ENCODE measurements at places on chromosomes 7 and 10.
A peak's percentile ranks its signal among the peaks of the same experiment; 100 is the strongest.

DNA sequence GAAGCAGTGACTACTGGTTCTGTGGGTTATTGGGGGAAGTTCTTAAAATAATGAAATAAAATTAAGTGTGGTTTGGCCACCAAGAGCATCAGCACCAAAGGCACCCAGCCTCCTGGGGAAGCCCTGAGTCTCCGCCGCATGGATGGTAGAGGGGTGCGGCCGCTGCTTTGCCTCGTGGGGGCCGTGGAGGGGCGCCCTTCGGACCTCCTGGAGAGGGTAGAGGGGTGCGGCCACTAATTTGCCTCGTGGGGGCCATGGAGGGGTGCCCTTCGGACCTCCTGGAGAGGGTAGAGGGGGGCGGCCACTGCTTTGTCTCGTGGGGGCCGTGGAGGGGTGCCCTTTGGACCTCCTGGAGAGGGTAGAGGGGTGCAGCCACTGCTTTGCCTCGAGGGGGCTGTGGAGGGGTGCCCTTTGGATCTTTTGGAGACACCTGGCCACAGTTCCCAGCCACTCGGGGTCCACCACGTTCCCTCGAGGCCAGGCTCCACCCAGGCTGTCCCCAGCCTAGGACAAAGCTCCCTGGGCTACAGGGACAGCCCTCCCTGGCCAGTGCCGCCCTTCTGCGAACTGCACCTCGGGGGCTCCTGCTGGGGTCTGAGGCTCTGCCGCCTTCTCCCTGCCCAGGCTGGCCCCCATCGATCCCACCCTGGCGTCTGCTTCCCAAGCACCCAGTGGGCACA is 535.1 kb downstream of the PTPRN2 start:
- DNase-seq, result no peak

DNA sequence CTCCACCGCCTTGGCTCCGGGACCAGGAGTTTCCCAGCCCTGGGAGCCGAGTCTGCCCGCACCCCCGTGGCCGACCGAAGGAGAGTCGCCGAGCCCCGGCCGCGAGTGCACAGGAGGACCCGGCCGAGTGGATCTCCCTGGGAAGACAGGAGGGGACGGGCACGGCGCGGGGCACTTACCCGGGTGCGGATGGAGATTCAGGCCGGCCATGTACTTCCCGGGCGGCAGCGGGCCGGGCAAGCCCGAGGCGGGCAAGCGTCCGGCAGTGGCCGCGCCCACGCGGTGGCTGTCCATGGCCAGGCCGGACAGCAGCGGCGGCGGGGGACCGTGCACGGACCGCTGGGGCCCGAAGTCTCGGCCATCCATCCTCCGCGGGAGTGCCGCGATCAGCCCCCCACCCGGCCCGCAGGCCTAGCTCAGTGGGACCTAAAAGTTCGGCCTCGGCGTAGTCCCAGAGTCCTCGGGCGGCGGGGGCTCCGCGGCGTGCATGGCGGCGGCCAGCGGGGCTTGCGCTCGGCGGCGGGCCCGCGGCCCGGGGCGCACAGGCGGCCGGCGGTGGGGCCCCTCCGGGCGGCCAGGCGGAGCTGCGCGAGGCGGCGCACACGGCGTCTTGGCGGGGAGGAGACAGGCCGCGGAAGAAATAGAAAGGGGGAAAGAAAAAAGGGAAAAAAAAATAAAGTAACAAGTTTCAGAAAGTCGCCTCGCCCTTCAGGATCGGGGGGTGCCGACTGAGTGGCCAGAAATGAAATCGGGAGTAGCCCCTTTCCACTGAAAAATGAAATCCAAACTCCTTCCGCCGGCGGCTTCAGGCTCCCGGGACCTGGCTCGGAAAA is 2.5 kb downstream of the TNRC18 start:
- no peak for DNase-seq

GRCh38 chr7:15543256-15543655 is 18.6 kb downstream of the AGMO start:
- no peak for DNase-seq

DNA sequence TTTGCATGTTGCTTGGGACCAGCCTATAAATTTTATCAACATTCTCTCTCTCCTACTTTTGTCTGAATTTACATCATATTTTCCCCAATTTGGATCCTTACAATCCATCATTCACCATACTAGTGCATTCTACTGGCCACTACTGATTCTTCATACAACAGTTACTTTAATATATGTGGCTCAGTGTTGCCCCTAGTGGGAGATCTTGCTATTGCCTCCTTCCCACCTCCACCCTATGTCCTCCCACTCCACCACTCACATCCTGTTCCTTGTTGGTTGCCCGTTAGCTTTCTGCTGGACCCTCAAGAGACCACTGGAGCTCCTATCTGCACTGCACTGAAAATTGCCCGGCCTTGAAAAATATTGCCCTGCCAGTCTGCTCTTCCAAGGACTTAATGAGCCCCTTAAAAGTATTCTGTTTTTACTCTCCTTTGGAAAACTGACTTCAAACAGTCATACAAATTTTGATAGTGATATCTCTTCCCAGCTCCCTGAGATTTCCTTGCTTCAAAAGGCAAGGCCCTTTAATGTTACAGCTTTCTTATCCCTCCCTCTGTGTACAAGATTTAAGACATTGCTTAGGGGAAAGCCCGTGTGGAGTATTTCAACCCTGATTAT is 243.2 kb upstream of the TMEM229A start:
- DNase-seq, result peak; percentile 16

DNA sequence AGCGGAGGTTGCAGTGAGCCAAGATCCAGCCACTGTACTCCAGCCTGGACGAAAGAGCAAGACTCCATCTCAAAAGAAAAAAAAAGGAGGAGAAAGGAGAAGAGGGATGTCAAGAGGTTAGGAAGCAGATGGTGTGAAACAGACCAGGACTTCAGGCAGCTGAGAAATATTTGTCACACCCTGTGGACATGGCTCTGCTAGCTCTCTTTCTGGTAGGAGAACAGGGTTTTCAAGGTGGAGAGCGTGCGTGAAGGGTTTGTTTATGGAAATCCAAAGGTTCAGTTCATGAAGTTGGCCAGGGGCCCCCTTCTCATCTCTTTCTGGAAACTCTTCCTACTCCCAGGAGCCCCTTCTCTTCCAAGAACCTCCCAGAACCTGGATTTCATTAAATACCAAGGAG is 110.8 kb upstream of the GALNT17 start:
- no peak for DNase-seq

DNA sequence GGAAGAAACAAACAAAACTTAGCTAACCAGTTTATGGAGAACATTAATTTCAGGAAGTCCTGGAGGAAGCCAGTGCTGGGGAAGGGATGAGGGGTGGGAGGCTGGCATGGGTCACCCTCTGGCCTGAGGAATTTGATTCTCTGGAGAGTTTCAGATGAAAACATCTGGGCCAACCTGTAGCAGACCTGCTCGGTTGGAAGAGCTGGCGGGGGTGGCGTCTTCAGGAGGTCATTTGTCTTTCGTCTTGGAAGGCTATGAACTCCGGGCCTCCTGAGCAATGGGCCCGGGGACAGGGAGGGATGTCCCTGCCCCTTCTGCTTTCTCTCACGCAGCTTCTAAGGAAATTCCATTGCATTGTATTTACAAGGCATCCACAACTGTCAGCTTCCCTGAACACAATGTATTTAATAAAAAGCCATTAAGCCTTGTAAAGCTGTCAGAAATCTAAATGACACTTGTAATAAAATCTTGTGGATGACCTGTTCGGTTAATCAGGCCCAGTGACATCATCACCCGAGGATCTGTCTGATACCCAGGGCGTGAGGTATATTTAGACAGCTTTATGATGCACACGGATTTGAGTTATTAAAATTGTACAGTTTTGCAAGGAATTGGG is 250.5 kb downstream of the RAB11FIP2 start:
- no peak for DNase-seq

GRCh38 chr10:125778556-125778955 is 2.9 kb upstream of the MMP21 start:
- no peak for DNase-seq

DNA sequence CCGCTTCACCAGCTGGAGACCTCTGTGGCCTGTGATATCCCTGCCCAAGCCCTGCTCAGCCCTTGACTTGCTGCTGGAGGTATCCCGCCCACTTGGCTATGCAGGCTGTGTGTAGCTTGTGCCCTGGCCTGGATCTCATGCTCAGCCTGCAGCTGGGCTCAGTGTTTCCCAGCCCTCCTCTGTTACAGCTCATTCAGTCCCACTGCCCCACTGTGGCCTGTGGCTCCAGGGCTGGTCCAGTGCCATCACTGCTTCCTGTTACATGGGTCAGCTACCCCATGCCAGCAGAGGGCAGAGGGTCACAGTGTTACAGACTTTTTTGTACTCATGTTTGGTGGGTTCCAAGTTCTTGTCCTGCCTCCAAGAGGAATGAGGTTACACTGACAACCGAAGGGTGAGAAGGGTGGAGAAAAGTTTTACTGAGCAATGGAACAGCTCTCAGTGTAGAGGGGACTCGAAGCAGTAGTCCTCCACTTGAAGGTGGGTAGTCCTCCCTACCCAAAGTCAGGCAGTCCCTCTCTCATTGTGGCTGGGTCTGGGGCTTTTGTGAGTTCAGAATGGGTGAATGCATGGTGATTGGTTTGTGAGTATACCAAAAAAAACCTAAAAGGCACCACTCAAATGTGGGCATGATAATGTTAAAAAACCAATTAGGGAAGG is 100.4 kb downstream of the ANKRD7 start:
- no peak for DNase-seq

DNA sequence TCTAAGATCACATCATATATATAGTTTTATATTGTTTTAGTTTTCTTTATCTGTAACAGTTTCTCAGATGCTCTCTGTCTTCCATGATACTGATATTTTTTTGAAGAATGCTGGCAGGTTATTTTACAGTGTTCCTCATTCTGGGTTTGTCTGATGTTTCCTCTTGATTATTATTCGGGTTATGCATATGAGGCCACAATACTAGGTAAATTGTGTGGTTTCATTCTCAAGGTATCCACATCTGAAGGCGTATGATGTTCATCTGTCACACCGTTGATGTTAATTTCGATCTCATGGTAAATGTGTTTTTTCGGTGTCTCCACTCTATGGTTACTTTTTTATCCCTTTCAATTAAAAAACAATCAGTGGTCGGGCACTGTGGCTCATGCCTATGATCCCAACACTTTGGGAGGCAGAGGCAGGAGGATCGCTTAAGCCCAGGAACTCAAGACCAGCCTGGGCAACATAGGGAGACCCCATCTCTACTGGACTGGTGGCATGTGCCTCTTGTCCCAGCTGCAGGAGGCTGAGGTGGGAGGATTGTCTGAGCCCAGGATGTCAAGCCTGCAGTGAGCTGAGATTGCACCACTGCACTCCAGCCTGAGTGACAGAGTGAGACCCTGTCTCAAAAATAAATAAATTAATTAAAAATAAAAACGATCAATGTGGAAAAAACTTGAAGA is 108.9 kb downstream of the TPST1 start:
- no peak for DNase-seq

DNA sequence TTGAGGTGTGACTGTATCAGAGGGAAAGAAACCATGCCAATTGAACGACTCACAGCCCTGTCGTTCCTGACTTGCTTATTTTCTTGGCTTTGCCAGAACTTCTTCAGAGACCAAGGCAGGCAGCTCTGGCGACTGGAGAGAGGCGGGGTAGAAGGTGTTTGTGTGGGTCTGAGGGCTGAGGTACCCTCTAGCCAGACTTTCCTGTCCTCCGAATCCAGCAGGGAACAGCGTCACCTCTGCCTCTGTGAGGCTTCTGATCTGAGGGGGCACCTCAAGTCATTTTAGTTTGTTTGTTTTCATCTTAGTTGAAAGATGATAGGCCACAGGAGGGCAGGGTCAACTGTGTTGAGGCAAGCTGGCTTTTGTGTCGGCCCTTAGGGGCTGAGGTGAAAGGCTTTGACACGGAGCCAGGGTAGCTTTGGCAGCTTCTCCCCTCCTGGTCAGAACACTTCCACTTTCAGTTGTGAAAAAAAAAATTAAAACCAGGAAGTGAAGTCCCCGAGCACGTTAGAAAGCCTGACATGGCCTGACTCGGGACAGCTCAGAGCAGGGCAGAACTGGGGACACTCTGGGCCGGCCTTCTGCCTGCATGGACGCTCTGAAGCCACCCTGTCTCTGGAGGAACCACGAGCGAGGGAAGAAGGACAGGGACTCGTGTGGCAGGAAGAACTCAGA is 1.9 kb downstream of the ACSL5 start:
- DNase-seq, result peak; percentile 56

Measured in activated CD4-positive, alpha-beta T cell treated with anti-CD3 and anti-CD28 coated beads, Interleukin-2, amount 50 U/mL, for 16 hours (primary cell).